ENCODE measurements at places on chromosomes 5 and 9.

DNA sequence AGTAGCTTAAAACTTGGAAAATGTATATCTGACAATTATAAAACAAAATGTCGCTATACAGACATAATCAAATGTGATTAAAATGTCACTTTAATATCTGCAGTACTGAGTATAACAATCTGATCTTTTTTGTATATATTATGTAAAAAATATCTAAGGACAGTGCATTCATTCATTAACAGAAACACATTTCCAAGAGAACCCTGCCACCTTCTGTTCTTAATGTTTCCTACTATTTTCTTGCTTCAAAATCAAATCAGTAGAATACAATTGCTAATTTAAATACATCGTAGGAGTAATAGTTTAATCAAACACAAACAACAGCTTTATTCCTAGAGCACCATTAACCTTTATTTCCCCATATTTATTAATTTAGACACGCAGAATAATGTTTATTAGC lies 142.6 kb upstream of the ST8SIA4 start:
- DNase-seq: no peak

- no peak for DNase-seq
Measured at GRCh38 chr5:15796557-15796956, 296.6 kb downstream of the FBXL7 start.

GRCh38 chr9:135600296-135600817 lies 38.8 kb downstream of the PAEP start:
- DNase-seq: no peak

DNA sequence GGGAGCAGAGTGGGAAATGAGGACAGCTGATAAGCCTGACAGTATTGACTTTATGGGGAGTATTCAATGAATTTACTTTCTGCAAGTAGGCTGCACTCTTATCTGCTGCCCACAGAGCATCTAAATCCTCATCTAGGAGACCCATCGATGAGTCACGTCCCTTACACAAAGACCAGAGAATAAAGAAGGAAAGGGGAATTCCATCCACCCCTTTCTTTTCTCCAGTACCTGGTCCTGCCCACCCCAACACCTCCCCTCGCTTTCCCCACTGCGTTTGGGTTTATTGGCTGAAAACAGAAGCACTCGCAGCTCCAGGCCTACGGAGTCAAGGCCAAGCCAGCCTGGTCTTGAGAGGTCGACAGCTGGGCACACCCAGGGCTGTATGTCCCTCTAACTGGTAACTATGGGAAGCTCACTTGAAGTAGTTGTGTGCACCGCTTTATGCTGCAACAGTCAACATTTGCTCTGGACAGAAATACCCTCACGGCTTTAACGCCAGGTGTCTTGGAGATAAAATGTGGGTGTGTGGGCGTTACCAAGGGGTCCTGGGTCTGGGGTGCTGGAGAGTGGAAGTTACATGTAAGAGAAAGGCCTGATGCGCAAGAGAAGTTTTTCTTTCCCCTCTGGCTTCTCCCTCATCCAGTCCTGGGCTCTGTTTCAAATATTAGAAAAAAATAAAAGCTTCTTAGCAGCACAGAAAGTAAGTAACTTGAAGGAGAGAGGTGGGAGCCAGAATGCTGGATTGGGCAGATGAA lies 14.5 kb upstream of the TAL2 start:
- no peak for DNase-seq

DNA sequence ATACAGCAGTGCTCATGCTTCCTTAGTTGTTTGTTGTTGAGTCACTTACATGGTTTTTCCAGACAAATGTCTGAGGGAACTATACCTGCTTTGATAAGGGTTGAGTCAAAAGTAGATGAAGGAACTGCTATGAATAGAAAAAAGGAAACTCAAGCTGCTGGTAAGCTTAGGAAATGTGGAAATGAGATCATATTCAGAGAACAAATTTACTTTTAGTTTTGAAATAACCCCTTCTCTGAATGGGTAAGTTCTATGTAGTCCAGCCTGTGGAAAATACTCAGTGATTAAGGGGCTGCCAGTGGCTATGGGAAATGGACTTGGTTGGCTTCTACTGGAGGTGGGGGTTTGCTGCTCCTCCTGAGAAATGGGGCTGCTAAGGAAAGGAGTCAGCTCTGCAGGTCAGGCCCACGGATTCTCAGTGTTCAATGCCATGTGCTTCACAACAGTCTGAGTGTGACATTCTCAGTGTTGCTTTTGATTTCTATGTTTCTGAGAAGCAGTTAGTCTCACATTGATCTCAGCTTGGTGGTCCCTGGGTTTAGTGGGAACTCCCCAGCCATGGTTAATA lies 47.7 kb upstream of the GLRX start:
- DNase-seq: no peak

DNA sequence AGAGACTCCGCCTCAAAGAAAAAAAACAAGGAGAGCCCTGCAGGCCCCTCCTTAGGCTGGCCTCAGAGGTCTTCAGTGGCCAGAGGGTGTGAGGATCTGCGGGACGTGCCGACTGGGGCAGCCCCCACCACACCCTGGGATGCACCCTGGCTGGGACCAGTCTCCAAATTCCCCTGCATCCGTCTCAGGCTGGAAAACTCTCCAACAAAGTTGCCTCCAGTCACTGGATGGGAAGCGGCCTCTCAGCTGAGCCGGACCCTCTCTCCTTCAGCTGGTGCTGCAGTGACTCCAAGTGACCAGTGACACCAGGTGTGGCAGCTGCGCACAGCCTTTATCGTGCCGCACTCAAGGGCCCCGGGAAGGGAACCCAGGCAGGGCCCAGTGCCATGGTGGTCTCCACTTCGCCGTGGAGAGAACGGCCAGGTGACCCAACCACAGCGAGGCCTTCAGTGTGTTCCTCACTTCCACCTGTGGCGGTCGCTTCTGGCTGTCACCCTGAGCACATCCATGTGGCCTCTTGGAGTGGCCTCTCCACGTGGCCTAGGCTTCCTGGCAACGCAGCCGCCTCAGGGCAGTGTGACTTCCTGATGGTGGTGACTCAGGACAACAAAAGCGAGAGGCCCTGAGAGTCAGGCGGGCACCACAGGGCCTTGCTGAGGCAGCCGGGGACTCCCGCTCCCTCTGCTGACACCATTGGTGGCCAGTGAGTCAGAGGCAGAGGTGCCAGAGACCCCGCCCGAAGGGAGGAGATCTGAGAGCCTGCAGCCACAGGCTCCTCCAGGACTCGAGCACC lies 19.3 kb upstream of the CAMSAP1 start:
- peak; percentile 14 for DNase-seq

GRCh38 chr9:92313624-92314012 lies 11.5 kb downstream of the NOL8 start:
- DNase-seq: no peak

DNA sequence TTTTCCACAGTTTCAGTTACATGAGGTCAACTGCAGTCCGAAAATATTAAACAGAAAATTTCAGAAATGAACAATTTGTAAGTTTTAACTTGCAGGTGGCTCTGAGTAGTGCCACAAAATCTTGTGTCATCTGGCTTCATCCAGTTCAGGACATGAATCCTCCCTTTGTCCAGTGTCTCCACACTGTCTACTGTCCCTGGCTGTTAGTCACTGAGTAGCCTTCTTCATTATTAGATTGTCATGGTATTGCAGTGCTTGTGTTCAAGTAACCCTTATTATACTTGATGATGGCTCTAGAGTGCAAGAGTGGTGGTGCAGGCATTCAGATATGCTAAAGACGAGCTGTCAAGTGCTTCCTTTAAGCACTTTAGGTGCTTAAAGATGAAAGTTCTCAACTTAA lies 65.3 kb downstream of the CFAP95 start:
- no peak for DNase-seq

DNA sequence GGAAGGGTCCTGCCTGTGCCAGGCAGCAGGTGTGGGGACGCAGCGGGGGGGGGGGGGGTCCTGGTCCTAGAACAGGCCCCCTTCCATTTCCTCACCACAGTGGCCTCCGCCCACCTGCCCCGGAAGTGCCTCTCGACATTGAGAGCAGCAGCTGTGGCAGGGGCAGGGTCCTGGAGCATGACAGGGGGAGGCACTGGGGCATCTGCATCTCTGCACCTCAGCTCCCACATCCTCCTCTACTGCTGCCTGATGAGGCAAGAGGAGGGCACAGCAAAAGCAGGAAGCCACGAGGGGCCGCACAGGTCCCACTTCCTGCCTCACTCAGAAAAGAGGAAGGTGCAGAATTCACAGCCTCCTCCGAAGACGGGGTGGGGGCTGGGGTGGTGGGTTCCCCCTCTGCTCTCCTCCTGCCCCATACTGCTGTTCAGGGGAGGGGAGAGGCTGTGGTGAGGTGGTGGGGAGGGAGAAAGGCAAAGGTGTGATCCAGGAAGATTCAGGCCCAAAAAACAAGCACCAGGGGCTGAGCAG lies 14.8 kb downstream of the AKNA start:
- peak; percentile 62 for DNase-seq

DNA sequence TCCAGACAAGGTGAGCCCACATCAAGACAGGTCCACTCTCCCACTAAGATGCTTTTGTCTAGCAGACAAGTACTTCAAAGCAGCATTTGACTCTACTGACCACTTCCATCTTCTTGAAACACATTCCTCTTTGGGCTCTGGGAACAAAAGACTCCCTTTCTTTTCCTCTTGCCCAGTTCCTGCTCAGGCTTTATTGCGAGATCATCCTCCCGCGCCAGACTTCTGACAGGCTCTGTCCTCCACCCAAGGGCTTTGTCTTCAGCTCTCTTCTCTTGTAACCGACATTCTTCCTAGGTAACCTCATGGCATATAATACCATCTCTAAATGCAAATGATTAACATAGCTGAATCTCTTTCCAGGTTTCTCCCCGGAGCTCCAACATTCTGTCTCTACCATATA lies 85.8 kb downstream of the NUDT12 start:
- DNase-seq: no peak

GRCh38 chr5:179823937-179824744 lies 3.4 kb downstream of the SQSTM1 start:
- no peak for DNase-seq

DNA sequence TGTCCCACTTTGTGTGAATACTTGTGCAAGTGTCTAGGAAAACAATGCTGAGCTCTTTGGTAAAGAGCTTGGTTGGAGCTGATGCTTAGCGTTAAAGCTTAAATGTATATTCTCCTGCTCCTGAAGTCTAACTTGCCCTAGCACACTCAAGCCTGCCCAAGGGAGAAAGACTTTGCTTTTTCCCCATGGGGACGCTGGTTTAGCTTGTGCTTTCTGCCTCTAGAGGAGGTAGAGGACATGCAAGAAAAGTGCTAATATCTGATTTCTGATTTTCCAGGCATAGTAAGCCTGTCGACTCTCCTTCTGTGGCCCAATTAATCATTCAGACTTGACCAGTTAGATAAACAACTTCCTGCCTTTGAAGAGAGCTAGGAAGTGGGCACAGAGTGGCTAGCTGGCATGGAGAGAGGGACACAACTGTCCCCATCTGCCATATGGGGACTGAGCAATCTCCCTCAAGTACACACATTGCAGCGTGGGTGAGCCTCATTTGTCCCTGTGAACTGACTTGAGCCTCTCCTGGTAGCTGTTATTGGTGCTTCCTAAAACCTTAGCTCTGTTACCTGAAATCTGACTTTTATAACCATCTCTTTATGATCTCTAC lies 348.4 kb downstream of the BRINP1 start:
- no peak for DNase-seq

GRCh38 chr5:65199993-65200675 lies 281.6 kb downstream of the ADAMTS6 start:
- no peak for DNase-seq

- DNase-seq: no peak
Measured at GRCh38 chr5:122839731-122840130, 5.7 kb upstream of the SNX24 start.

GRCh38 chr5:68214482-68215207 lies 911 bp upstream of the PIK3R1 start:
- no peak for DNase-seq

Measured in activated CD8-positive, alpha-beta memory T cell treated with anti-CD3 and anti-CD28 coated beads for 1 hour (primary cell).